ENCODE measurements at places on chromosomes 5 and 9.

GRCh38 chr5:116719106-116719505 is 144.5 kb upstream of the SEMA6A start:
- DNase-seq: no peak

GRCh38 chr5:134948911-134949310 is 18.8 kb upstream of the CATSPER3 start:
- DNase-seq: no peak

DNA sequence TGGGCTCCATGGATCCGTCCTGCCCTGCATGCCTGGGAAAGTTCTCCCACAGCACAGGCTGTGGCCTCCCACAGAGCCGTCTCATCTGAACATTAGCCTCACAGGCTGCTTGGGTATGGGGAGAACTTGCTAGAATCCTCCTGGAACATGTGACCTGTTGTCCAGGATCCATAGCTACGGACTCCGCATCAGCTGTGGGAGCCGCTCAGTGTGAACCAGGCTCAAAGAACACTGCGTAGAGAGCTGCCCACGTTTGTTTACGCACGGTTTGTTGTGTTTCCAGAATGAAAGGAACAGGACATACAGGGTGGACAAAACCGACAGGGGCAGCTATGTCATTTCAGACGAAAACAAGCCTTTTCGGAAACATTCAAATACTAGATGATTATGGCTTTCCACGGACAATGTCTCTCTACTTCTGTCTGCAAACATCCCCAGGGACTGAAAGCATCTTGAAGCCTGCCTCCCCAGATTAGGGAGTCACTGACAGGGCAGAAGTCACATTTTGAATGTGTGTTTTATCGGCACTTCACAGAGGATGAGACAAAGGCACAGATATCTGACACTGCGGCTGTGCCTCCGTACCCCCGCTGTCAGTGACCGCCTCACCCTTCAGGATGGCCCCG is 390.3 kb downstream of the GADD45G start:
- no peak for DNase-seq

- no peak for DNase-seq
These were observed 32.9 kb downstream of the ZMAT2 start for GRCh38 chr5:140733098-140733497.

- DNase-seq: no peak
These were observed 254.2 kb downstream of the TRIM32 start for GRCh38 chr9:116941266-116941665.

- no peak for DNase-seq
These were observed 21.6 kb downstream of the UBAC1 start for GRCh38 chr9:135939351-135940265.

All from activated CD8-positive, alpha-beta memory T cell treated with anti-CD3 and anti-CD28 coated beads for 1 hour (primary cell).